ENCODE measurements at places on chromosomes 7 and 10.

- DNase-seq: no peak
These were observed 20.5 kb downstream of the CRPPA start for GRCh38 chr7:16400893-16401275.

DNA sequence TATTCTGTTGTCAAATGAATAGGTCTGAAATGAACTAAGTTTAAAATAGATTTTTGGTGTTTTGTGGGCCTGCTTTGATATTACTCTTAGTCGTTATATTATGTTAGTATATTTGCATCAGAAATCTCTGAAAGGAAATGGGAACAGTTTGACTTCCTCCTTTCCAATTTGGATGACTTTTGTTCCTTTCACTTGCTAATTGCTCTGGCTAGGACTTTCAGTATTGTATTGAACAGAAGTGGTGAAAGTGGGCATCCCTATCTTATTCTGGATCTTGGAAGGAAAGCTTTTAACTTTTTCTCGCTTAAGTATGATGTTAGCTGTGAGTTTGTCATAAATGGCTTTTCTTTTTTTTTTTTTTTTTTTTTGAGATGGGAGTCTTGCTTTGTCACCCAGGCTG, 273.6 kb upstream of the DKK1 start:
- no peak for DNase-seq

GRCh38 chr7:48443051-48443450, 271.8 kb downstream of the ABCA13 start:
- DNase-seq: no peak

DNA sequence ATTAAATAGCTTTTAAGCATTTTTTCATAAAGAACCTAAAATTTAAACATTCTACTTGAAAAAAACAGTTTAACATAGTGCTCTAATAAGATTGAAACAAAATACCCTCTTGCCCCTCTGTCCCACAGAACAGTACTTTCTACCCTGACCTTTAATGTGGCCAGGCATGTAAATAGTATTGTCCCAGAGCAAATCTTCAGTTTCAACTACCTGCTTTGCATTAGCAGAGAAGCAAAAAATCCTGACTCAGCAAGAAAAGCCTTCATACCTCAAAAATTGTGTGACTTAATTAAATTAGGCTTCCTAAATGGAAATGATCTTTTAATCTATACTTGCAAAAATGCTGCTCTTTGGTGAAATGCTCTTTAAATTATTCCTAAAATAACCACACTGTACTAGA, 237.4 kb upstream of the AOAH start:
- peak; percentile 18 for DNase-seq

DNA sequence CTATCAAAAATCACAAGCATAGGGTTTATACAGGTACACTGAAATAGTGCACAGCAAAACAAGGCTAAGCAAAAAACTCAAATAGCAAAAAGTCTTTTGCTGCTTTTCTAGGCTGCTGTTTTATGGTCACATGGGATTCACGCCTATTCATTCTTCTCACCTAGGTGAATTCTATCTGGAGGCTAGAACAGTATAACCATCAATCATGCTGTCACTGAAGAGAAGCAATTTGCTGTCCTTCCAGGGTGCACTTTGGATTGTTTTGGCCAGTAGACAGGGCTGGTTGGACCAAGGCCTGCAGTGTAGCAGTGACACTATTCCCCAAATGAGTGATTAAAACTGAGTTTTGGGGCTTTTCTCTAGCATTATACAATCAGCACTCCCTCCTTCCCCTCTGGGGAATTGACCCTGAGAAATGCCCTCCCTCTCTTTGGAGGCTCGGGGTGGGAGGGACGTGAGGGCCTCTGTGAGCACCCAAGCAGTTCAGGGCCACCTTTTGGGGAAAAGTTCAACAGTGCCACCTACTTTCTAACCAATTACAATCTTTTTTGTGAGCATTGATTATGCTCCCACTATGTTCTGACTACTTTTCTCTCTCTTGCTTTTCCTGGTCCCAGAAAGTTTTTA, 16.2 kb upstream of the SND1 start:
- no peak for DNase-seq

Measured in GM13976 (cell line).